ENCODE measurements at places on chromosomes 12 and 14.

- no peaks in the 10 kb centered on the region for H3K4me1 ChIP-seq
- H3K4me3 ChIP-seq, result no peak overlapping the region
- DNase-seq, result no peak
- no peaks in the 10 kb centered on the region for H3K36me3 ChIP-seq
Measured at GRCh38 chr12:130119241-130119861, 42.9 kb upstream of the FZD10 start.

DNA sequence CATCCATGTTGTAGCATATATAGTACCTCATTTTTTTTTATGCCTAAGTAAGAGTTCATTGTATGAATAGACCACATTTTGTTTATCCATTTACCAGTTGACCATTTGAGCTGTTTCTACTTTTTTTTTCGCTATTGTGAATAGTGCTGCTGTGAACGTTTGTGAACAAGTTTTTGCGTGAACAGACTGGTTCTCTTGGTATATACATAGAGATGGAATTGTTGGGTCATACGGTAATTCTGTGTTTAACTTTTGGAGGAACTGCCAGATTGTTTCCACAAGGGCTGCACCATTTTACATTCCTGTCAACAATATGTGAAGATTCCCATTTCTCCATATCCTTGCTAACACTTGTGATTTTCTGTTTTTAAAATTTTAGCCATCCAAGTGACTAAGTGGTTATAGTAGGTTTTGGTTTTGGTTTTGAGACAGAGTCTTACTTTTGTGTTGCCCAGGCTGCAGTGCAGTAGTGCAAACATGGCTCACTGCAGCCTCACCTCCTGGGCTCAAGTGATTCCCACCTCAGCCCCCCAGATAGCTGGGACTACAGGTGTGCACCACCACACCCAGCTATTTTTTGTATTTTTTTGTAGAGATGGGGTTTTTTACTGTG, 68.3 kb upstream of the AMN start:
- no peaks in the 10 kb centered on the region for H3K4me1 ChIP-seq
- no peak overlapping the region for H3K4me3 ChIP-seq

GRCh38 chr12:115078990-115079389, 395.0 kb upstream of the TBX3 start:
- DNase-seq, result no peak
- H3K4me3 ChIP-seq, result no peak overlapping the region
- H3K27me3 ChIP-seq, result no peaks in the 10 kb centered on the region
- H3K36me3 ChIP-seq, result no peaks in the 10 kb centered on the region
- no peak overlapping the region for H3K27ac ChIP-seq

DNA sequence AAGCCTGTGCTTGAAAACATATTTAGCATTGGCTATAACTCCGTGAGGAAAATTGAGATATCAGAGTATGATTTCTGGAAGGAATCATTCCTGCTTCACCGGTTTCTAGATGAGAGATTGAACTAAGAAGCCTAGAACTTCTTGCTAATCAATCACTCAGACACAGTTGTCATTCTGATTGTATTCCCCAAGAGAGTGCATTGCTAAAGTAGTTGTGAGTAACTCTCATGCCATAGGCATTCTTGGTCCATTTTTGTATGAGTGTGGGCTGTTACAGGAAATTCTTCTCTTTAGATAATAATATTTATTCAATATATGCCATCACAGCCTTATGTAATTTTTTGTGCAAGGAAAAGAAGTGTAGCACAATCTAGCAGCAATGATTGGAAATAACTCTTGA, 893.3 kb upstream of the MDGA2 start:
- H3K4me3 ChIP-seq, result no peak overlapping the region
- H3K27ac ChIP-seq, result no peak overlapping the region
- H3K4me1 ChIP-seq, result no peaks in the 10 kb centered on the region
- H3K27me3 ChIP-seq, result no peaks in the 10 kb centered on the region
- H3K36me3 ChIP-seq, result no peaks in the 10 kb centered on the region
- no peak for DNase-seq

- no peaks in the 10 kb centered on the region for H3K4me1 ChIP-seq
- no peaks in the 10 kb centered on the region for H3K36me3 ChIP-seq
- no peak overlapping the region for H3K27ac ChIP-seq
- DNase-seq, result no peak
- no peak overlapping the region for H3K4me3 ChIP-seq
Measured at GRCh38 chr14:91484744-91485143, 25.4 kb downstream of the PPP4R3A start.

GRCh38 chr12:57133916-57134315, 5.6 kb downstream of the LRP1 start:
- H3K36me3 ChIP-seq, result no peaks in the 10 kb centered on the region
- H3K4me1 ChIP-seq, result no peaks in the 10 kb centered on the region
- no peak for DNase-seq
- H3K27ac ChIP-seq, result peak overlapping the region; percentile 93

- no peak for DNase-seq
- H3K4me3 ChIP-seq, result no peak overlapping the region
- H3K27me3 ChIP-seq, result no peaks in the 10 kb centered on the region
- no peak overlapping the region for H3K27ac ChIP-seq
- H3K4me1 ChIP-seq, result no peaks in the 10 kb centered on the region
Measured at GRCh38 chr12:109492371-109492770, 14.9 kb downstream of the UBE3B start.

GRCh38 chr12:8475508-8476203, 19.9 kb downstream of the CLEC6A start:
- no peaks in the 10 kb centered on the region for H3K36me3 ChIP-seq
- H3K27me3 ChIP-seq, result no peaks in the 10 kb centered on the region
- no peak for DNase-seq
- H3K4me3 ChIP-seq, result no peak overlapping the region
- H3K4me1 ChIP-seq, result no peaks in the 10 kb centered on the region

DNA sequence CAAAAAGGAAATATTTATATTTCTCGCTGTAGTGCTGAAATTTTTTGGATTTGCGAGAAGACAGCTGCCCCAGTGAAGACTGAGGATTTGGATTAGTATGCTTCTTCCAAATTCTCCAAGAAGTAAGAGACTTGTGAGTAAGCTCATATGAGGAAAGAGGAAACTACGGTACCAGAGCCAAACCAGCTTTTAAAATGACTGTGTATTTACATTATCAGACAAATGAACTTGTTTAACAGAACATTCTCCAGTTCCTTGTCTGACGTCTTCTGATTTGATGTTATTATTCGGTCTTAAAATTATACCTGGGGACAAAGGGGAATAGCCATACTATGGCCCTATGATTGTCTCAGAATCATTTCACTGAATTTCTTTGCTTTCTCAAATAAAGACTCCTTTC, 8.0 kb downstream of the CLEC12B start:
- H3K36me3 ChIP-seq, result no peaks in the 10 kb centered on the region
- no peaks in the 10 kb centered on the region for H3K4me1 ChIP-seq
- H3K27me3 ChIP-seq, result no peaks in the 10 kb centered on the region
- no peak overlapping the region for H3K4me3 ChIP-seq
- no peak overlapping the region for H3K27ac ChIP-seq

DNA sequence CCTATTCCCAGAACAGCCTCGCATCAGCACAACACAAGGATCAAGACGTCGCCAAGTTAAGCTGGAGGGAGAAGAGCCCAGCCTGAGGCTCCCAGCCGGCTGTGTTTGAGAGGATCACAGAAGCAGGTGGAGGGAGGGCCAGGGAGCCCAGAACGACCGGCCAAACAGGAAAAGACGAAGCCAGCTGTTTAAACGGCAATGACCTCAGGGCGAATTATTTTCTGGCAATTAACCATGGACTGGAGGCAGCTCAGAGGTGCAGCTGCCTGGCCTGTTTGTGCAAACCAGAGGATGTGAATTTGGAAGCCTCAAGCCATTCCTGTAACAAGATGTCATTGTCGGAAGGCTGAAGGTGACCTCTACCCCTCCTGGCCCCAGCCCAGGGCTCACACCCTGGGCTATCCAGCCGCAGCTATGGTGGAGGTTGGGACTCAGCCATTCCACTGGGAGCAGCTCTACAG, 175.8 kb upstream of the PRMT8 start:
- no peak overlapping the region for H3K4me3 ChIP-seq
- peak overlapping the region; percentile 50 for H3K27ac ChIP-seq
- H3K36me3 ChIP-seq, result no peaks in the 10 kb centered on the region

- no peak overlapping the region for H3K27ac ChIP-seq
- no peak for DNase-seq
- peaks cover 87% of the 10 kb centered on the region for H3K27me3 ChIP-seq
- H3K4me1 ChIP-seq, result no peaks in the 10 kb centered on the region
- no peak overlapping the region for H3K4me3 ChIP-seq
Measured at GRCh38 chr12:53928054-53928835, 10.4 kb upstream of the HOXC13 start.

- no peaks in the 10 kb centered on the region for H3K27me3 ChIP-seq
- DNase-seq, result no peak
- H3K4me1 ChIP-seq, result no peaks in the 10 kb centered on the region
Measured at GRCh38 chr14:78292003-78292402, 121.8 kb downstream of the NRXN3 start.

DNA sequence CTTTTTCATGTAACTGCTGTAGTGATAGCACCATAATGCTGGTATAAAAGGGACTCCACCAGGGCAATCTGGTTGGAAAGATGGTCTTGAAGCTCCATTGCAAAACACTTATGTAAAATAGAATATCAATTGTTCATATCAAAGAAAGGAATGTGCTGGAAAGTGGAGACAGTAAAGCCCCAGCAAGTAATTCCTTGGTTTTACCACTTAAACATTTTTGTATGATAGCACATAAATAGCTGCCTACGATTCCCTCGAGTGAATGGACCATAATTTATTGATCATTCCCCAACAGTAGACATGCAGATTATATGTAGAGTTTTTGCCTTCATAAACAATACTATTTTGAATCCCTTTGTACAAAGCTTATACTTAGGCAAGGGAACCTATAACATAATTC, 275.4 kb downstream of the PAWR start:
- no peaks in the 10 kb centered on the region for H3K4me1 ChIP-seq
- no peak for DNase-seq
- H3K36me3 ChIP-seq, result no peaks in the 10 kb centered on the region
- no peak overlapping the region for H3K4me3 ChIP-seq
- H3K27me3 ChIP-seq, result no peaks in the 10 kb centered on the region

GRCh38 chr12:132513070-132513398, 23.1 kb downstream of the FBRSL1 start:
- H3K4me3 ChIP-seq, result no peak overlapping the region
- H3K27me3 ChIP-seq, result no peaks in the 10 kb centered on the region
- no peaks in the 10 kb centered on the region for H3K4me1 ChIP-seq
- H3K27ac ChIP-seq, result peak overlapping the region; percentile 26

DNA sequence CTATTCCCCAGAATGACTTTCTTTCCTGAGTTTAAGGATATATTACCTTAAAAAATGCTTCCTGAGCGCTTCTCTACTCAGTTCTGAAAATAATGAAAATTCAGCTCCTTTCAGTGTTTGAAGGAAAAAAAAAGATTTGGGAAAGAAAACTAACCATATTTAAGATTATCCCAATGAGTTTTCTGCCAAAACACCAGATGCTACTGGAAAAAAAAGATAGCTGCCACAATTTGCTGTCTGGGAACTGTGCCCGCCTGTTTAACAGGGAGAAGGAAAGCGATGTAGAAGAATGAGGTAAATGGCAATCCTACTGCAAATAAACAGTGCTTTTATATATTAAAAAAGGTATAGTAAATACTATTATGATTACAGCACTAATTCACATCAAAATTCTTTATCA, 367.6 kb upstream of the PRICKLE1 start:
- no peak overlapping the region for H3K4me3 ChIP-seq
- H3K4me1 ChIP-seq, result peaks cover 3% of the 10 kb centered on the region
- no peak overlapping the region for H3K27ac ChIP-seq
- no peak for DNase-seq

DNA sequence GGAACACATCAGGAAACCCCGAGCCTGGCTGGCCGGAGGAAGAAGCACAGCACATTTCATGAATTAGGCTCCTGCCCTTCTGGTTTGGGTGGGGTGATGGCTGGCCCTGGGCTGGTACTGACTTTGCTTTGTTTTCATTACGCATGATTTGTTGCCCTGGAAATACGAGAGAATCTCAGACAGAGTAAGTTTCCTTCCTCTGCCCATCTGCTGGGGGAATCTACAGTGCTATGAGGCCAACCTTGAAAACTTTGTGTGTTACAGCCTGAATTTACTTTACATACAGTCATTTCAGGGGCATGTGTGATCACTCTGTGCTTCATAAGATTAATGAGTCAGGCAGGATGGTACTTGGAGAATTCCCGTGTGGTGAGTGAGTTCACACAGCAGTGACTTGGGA, 20.5 kb upstream of the SLC5A8 start:
- H3K27ac ChIP-seq, result no peak overlapping the region
- H3K4me3 ChIP-seq, result no peak overlapping the region
- H3K4me1 ChIP-seq, result no peaks in the 10 kb centered on the region
- H3K27me3 ChIP-seq, result no peaks in the 10 kb centered on the region
- H3K36me3 ChIP-seq, result no peaks in the 10 kb centered on the region

GRCh38 chr14:100900837-100901390, 2.6 kb downstream of the RTL1 start:
- H3K4me3 ChIP-seq, result no peak overlapping the region
- DNase-seq, result peak; percentile 47
- peaks cover 5% of the 10 kb centered on the region for H3K4me1 ChIP-seq
- H3K27ac ChIP-seq, result no peak overlapping the region
- no peaks in the 10 kb centered on the region for H3K36me3 ChIP-seq

DNA sequence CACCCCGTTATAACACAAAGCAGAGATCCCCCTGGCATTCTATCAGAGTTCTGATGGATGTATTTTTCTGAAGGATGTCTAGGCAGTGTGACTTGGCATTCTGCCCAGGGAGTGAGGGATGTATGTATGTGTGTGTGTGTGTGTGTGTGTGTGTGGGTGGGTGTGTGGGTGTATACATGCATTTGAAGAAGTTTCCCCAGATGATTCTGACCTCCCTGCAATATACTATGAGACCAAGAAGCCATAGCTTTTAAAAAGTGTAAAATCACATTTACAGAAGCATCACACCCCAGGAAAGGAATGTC, 59.7 kb upstream of the NAP1L1 start:
- H3K4me1 ChIP-seq, result no peaks in the 10 kb centered on the region
- no peak overlapping the region for H3K27ac ChIP-seq
- no peak overlapping the region for H3K4me3 ChIP-seq
- DNase-seq, result no peak

GRCh38 chr12:54759751-54760150, 94.6 kb upstream of the MUCL1 start:
- H3K27me3 ChIP-seq, result no peaks in the 10 kb centered on the region
- H3K27ac ChIP-seq, result no peak overlapping the region
- no peak overlapping the region for H3K4me3 ChIP-seq
- no peaks in the 10 kb centered on the region for H3K36me3 ChIP-seq
- H3K4me1 ChIP-seq, result no peaks in the 10 kb centered on the region

- no peak overlapping the region for H3K4me3 ChIP-seq
- H3K27me3 ChIP-seq, result no peaks in the 10 kb centered on the region
- no peak for DNase-seq
- no peak overlapping the region for H3K27ac ChIP-seq
- no peaks in the 10 kb centered on the region for H3K36me3 ChIP-seq
Measured at GRCh38 chr12:49170924-49171323, 18.0 kb downstream of the TUBA1A start.

DNA sequence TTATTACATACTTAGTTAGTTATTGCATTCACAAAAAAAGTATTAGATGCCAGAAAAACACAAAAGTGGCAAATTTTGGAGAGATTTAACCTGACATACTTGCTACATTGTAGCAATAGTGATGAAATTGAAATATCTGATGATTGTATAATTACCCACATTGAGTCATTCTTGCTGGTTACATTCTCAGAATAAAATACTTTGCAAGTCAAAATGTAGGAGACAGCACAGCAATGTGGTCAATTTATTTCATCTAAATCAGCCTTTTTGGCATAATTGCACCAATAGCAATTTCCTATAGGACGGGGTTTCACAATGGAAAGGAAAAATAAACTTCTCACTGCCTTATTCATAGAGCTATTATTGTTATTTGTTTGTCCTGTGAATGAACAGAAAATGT, 125.0 kb upstream of the ETV6 start:
- no peaks in the 10 kb centered on the region for H3K4me1 ChIP-seq
- no peak overlapping the region for H3K27ac ChIP-seq
- H3K27me3 ChIP-seq, result no peaks in the 10 kb centered on the region
- no peak for DNase-seq
- H3K36me3 ChIP-seq, result no peaks in the 10 kb centered on the region

All from breast epithelium (tissue), 4 donors.